ENCODE measurements at places on chromosomes 3 and 15.

- no peak for DNase-seq
These were observed 60.2 kb upstream of the SLC4A7 start for GRCh38 chr3:27544372-27544865.

DNA sequence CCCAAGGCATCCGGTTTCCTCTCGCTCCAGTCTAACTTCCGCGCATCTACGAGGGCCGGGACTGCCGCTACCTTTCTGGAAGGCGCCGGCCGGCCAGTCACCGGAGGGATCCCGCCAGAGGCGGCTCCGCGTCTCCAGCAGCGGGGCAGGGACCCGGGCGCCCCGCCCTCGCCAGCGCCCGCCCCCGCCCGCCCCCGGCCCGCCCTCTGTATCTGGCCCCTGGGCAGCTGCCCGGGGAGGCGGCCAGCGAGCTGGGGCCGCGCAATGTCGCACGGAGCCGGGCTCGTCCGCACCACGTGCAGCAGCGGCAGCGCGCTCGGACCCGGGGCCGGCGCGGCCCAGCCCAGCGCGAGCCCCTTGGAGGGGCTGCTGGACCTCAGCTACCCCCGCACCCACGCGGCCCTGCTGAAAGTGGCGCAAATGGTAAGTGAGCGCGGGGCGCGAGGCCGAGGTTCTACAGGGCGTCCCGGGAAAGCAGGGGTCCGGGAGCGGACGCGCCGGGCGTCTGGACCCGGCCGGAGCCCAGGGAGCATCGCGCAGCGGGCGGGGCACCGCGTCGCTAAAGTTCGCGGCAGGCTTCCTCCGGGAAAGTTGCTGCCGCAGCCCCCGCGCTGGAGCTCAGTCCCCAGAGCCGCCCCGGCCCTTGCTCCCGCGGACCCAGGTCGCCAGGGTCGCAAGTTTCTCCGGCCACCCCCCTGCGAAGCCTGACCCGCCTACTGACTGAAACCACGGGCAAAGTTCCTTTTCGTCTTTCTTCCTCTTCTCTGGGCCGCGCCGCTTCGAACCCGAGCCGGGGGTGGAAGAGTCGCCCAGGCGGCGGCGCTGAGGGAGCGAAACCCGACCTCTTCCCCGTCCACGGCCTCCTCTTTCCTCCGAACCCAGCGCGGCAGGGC is at the start of gene CMTM7:
Gene CMTM7 (plus strand): TSS at position 211 of the 893 bp plus-strand sequence. CDS start 54 bp downstream, at position 265.
- DNase-seq = peak; percentile 81

GRCh38 chr3:143203848-143204247 is 84.3 kb downstream of the CHST2 start:
- no peak for DNase-seq

DNA sequence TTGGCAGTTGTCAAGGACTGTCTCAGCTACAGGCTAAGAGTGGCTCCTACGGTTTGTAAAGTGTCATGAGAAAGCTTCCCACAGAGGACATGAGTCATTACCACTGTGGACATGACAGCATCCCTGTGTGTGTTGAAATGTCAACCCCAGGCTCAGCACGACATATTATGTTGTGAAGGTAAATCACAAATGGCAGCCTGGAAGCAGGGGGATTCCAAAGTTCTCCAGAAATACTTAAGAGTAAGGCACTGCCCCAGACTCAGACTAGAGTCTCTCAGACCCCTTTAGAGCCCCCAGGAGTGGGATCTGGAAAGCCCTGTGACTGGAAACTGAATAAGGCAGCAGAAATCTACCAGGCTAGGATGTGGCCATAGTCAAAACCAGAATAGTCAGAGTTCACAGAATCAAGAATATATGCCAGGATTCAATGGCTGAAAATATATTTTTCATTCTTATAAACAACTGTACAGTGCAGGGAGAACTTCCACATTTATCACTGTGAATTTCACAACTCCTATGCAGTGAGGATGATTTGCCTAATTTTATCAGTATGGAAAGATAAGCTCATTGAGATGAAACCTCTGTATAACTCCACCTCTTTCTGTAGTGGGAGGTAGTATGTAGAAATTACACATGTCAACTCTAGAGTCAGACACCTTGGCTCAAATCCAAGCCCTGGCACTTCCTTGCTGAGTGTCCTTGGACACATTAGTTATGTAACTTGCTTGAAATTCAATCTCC is 237.1 kb upstream of the CFAP20DC start:
- no peak for DNase-seq

- no peak for DNase-seq
These were observed 199.8 kb downstream of the WDR72 start for GRCh38 chr15:53559364-53560277.

All from right forelimb (tissue), 1 donor.